Stimulated activated CD4-positive, alpha-beta T cell treated with anti-CD3 and anti-CD28 coated beads, TNF-alpha, amount 100 ng/mL, for 24 hours (primary cell): ENCODE measurements at places on chromosomes 5 and 9.

DNA sequence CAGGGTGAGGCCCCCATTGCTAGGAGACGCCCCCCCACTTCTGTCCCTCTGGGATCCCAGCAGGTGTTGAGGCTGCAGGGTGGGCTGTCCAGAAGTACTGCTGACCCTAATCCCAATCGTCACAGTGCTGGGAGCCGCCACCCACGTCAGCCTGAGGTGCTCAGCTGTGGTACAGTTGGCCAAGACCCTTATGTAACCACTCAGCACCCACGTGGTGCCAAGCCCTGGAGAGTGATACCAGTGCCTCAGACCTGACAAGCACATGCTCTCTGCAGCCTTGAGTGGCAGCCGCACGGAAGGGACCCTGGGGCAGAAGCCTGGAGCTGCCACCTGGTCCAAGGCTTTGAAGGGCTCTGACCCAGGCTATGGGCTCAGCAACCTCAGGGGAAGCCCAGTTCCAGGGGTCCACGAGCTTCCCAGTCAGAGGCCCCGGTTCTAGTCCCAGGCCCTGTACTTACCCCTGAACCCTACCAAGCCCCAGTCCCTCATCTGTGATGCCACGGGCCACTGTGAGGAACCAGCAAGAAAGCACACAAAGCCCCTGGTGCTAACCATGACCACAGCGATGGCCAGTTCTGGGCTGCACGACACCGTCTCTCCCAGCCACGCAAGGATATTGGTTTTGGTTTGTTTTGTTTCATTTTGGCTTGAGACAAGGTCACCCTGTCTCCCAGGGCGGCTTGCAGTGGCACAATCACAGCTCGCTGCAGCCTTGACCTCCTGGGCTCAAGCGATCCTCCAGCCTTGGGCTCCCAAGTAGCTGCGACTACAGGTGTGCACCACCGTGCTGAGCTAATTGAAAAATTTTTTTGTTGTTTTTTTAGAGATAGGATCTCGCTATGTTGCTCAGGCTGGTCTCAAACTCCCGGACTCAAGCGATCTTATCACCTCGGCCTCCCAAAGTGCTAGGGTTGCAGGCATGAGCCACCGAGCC lies 50.7 kb downstream of the DBH start:
- no peak for DNase-seq

GRCh38 chr5:96079075-96079474 lies 117.4 kb upstream of the ELL2 start:
- DNase-seq, result no peak

- DNase-seq, result no peak
Measured at GRCh38 chr5:92874790-92875189, 706.2 kb downstream of the NR2F1-AS1 start.

DNA sequence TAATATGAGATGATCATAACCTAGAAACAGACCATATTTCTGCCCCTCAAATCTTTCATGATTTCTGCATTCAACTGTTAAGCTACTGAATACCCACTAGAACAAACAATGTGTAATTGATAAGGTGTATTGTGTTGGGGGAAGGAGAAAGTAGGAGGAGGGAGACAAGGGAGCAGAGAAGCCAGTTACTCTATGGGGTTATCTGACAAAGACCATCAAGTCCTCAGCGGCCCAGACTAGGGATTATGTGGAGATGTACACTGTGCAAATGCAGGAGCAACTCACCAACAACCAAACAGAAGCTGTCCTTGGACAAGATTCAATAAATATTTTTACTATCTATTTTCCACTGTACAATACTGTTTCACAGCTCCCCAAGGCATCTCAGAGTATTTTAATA lies 2.7 kb downstream of the NRG2 start:
- DNase-seq, result no peak

GRCh38 chr5:144582066-144582465 lies 411.4 kb downstream of the KCTD16 start:
- DNase-seq, result no peak

DNA sequence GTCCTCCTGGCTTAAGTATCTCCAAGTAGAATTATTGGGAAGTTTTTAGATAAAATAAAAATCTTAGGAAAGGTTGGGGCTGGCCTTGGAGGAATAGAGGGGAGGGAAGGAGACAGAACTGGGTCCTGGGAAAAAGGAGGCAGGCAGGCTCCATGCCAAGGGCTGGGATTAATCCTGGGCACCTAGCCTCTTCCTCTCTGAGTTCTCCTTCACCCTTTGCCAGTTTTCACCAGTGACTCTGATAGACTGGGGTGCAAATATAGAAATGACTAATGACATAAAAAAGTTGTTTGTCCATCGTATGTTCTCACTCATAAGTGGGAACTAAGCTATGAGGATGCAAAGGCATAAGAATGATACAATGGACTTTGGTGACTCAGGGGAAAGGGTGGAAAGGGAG lies 81.9 kb downstream of the RMI1 start:
- no peak for DNase-seq

GRCh38 chr5:3024554-3024953 lies 273.1 kb upstream of the IRX2 start:
- no peak for DNase-seq

DNA sequence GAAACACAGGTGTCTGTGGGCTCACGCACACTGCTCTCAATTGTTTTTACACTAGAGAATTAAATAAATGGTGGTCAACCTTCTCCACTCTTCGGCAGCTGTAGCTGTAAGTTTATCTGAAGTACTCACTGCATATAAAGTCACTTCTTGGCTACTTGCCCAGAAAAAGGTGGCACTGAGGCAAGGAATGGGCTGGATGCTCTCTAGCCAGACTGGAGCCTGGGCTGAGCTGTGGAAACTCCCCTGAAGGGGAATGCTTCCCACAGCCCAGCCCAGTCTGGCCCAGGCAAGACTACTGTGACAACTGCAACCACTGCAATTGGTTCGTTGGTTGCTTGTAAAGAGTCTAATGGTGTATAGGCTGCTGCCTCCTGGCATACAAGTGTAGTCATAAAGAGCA lies 4.5 kb downstream of the LEAP2 start:
- DNase-seq, result no peak

GRCh38 chr9:134376386-134377142 lies 50.3 kb downstream of the RXRA start:
- no peak for DNase-seq

DNA sequence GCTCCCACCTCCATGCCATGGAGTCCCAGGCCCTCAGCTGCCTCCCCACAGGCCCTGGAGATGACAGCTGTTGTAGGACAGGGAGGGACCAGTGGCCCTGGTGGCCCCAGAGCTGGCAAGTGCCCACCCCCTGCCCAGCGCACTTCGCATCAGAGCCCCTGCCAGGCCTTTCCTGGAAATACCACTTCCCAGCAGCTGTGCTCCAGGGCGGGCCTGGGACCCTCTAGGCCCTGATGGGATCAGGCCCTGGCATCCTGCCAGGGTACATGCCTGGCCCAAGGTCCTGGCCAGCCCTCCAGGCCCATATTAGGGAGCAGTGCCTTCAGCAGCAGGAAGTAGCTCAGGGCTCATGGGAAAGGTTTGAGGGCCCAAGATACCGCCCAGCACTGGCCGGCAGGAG lies 2.5 kb downstream of the KCNT1 start:
- DNase-seq, result no peak

DNA sequence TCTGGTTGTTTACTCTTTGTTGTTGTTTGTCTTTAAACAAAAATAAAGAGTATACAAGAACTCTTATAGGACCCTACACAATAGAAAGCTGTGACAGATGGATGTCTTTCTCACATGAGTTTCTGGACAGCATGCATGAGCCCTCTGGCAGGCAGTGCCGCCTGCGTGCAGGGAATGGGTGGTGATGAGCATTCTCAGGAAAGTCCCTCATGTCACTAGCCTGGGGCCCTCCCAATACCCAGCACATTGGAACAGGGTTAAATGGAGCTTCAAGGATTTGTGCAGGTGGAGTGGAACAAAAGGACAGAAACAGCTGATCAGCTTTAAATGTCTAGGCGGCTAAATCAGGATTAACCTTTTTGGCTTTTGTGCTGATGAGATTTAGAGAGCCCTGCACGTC lies 181.0 kb upstream of the CD180 start:
- no peak for DNase-seq

GRCh38 chr5:90119531-90119971 lies 290.0 kb downstream of the CETN3 start:
- DNase-seq, result no peak
